ENCODE measurements at places on chromosomes 3 and 15.

DNA sequence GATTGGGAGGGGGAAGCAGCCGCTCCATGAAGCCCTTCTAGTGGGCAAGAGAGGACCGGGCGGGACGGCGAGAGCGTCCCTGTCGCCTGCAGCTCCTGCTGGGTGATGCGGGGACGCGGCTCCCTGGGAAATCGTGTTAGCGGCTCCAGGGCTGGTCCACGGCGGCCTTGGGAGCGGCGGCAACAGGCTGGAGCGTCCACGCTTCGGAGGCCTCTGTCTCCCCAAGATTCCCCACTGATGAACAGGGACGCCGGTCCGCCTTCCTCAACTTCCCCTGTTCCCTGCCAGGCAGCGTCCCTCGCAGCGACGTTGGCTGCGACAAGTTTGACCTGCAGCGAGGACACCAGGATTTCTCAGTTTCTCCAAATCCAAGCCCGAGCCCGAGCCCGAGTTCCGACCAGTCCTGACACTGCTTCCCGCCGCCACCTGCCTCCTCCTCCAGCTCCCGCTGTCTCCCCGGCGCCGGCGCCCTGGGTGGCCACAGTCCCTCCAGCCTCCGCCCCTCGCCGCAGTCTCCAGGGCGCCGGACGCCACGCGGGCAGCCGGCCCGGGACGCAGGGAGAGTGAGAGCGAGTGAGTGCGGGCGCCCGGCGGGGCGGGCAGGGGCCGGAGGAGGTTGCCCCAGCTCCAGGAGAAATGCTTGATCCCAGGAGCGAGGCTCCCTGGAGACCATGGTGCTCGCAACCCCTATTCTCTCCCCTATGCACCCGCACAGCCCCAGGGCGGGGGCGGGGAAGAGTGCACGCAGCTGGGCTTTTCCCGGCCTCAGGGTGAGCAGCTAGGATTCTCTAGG is 78.1 kb upstream of the RNF7 start:
- peak; percentile 81 for DNase-seq

DNA sequence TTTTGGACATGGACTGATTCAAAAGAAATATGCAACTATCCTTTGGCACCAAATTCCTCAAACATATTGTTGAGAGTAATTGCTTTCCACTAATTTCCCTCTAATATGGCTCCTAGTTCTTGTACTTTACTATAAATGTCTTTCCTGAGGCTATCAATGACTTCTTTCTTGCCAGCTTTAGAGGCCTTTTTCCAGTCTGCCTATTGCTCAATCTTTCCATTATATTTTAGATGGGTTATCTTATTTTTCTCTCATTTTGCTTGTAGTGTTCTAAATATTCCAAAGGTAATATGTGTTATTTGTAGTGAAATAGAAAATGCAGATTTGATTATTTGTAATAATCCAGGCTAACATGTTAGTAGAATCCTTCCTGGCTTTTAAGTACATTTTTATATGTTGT is 11.5 kb upstream of the TEX9 start:
- DNase-seq: no peak

DNA sequence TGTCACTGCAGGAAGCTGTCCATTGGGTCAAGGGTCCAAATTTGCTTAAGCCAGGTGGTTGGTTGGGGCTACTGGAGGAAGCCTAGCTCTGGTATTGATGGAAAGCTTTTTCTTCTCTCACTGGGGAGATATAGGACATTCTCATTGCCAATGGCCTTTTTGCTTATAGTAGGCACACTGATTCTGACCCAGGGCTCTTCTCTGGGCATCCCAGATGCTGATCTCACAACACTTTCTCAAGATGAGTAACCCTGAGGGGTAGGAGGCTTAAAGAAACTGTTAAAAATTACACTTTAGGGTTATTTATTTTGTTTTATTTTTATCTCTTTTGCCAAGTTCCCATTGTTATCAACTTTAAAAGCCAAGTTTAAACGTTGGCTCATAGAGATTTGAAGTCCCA is 337.8 kb downstream of the LRRC3B start:
- no peak for DNase-seq

- DNase-seq: peak; percentile 10
Observed at GRCh38 chr15:93974804-93975481, 256.4 kb upstream of the MCTP2 start.

DNA sequence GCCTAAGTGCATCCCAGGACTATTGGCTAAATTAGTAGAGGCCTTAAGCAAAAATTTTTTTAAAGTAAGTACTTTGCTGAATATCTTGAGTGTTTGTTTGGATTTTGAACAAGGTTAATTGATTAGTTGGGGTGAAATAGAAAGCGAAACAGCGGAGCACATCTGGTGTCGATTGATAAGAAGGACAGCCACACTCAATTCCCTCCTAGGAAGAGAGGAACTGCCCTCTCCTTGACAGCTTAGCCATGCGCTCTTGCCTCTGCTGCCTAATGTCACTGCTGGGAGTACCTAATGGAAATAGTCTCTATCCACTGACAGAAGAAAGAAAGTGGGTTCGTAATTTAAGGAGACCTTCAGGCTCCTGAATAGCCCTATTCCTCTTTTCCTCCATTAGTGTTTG is 943.6 kb downstream of the DIPK2A start:
- DNase-seq: no peak

DNA sequence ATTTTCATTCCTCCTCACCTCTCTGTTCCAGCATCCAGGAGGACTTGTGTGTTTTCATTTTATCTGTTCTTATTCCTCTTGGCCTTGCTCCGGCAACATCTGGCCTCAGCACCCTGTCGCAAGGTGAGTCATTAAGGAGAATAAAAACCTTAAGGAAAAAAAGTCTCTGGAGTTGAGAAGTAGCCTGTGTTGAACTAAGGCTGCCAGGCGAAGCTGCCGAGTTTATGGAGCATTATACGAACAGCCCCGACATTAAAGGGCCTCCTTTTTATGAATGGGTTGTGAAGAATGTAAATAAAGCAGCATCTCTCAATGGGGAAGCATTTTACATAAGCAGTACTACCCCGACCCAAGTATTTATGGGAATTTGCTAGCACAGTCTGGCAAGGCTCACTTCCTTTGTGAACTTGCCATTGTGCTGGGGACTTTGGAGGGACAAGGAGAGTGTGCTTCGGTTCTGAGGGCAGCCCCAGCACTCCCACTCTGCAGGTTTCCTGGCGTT is 4.7 kb downstream of the BAHD1 start:
- peak; percentile 52 for DNase-seq

- peak; percentile 76 for DNase-seq
Observed at GRCh38 chr3:182294256-182294655, 499.0 kb upstream of the ATP11B start.

- DNase-seq: peak; percentile 46
Observed at GRCh38 chr3:128875556-128876120, 3.8 kb upstream of the ACAD9 start.

GRCh38 chr3:127615631-127616305 is 13.2 kb upstream of the PODXL2 start:
- DNase-seq: peak; percentile 52

GRCh38 chr15:46961795-46962194 is 755.5 kb upstream of the SEMA6D start:
- DNase-seq: no peak

DNA sequence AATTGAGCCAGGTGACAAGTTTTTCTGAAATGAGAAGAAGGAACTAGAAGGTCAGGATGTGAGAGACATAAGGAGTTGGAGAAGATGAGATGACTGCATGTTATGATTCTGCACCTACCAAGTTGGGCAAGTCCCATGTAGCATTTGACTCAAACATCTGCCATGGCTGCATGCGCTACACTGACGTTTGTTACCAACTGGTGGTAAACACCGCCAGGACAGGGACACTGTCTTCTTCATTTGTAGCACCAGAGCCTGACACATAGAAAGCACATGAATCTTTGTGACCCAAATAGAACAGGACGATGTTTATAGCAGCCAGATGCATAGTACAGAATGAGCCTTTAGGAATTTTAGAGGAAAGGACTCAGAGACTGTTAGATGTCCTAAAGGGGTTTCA is 236.7 kb downstream of the MYRIP start:
- DNase-seq: no peak

DNA sequence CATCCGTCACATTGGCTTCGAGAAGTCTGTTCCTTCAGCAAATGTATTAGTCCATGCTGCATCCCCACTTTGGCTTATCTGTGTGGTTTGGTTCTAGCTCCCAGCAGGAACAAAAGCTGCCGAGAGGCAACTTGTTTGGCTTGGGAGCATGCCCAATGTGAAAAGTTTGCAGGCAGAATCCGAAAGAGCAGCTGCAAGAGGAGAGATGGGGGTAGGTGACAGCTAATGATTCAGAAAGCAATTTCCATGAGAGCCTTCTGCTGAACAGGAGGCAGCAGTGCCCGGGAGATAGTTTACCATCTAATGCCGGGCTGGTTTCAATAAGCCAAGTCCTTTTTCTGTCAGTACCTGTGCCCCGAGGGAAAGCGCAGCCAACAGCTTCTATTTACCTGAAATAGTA is 60.2 kb downstream of the GRM7 start:
- no peak for DNase-seq

DNA sequence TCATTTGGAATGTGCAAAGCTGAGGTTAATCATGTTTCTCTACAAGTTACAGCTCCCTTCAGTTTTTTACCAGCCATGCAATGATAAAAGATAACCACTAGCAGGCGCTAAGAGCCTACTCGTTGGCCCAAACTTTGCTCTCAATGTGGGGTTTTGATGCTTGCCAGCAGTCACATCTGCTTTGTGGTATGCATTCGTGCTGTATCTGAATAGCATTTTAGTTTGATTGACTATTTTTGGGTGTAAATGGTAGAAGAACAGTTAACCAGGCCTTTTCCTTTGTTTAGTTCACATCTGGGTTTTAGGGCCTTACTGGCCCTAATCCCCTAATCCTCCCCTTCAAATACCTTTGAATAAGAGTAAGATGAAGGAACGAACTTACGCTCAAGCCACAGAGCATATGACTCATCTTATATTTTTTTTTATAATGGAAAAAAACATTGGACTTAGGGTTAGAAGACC is 4.4 kb upstream of the CLDN11 start:
- DNase-seq: peak; percentile 89

DNA sequence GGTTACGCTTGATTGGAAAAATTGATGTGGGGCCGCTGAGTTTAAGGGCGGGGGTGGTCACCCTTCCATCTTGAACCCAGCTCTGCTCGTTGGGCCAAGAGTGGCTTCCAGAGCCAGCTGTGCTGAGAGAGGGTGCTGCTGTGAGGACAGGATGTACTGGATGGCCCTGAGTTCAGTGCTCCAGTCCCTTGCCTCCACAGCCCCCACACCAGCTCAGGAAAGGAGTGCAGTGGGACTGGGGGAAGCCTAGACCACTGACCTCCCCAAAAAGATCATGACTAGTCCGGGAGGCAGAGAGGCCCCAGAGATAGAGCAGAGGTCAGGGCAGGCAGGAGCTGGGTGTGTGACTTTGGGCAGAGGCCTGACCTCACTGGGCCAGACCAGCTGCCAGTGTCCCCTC is 4.0 kb upstream of the PTH1R start:
- DNase-seq: no peak

DNA sequence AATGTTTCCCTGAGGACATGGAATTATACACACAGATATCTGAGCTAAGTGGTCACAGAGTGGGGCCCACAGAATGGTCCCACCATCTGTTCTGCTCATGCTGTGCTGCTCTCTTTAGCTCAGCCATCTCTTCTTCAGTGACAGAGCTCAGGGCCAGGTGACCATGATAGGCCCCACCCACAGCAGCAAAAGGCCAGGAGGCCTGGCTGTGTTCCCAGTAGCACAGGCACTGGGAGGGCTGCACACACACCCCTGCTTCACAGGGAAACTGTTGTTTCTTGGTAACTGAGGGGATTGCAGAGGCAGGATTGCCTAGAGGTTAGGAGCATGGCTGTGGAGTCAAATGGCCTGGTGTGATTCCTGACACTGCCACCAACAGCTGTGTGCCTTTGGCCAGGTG is 4.8 kb upstream of the FBXW12 start:
- DNase-seq: no peak

DNA sequence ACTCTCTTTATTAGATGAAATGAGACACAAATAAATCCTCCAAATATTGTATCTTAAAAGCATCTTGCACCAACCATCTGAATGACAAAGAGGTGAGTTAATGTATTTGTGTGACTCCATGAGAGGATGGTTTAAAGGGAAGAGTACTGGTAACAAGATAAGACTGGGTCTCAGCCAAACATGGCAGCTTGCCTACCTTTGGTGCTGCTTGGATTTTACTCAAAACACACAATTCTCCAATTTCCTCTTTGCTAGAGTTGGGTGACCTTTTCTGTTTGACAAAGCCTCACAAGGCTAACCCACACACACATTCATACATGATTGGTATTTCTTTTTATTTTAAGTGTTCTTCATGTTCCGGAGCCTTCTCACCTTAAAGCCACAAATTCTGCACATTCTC is 506.4 kb downstream of the FGF12 start:
- no peak for DNase-seq

GRCh38 chr3:59486520-59486919 is 436.7 kb upstream of the CFAP20DC start:
- DNase-seq: no peak

GRCh38 chr3:99503350-99503749 is 135.0 kb upstream of the COL8A1 start:
- peak; percentile 56 for DNase-seq

- DNase-seq: peak; percentile 18
Observed at GRCh38 chr15:29570948-29571791, 251.1 kb downstream of the TJP1 start.

DNA sequence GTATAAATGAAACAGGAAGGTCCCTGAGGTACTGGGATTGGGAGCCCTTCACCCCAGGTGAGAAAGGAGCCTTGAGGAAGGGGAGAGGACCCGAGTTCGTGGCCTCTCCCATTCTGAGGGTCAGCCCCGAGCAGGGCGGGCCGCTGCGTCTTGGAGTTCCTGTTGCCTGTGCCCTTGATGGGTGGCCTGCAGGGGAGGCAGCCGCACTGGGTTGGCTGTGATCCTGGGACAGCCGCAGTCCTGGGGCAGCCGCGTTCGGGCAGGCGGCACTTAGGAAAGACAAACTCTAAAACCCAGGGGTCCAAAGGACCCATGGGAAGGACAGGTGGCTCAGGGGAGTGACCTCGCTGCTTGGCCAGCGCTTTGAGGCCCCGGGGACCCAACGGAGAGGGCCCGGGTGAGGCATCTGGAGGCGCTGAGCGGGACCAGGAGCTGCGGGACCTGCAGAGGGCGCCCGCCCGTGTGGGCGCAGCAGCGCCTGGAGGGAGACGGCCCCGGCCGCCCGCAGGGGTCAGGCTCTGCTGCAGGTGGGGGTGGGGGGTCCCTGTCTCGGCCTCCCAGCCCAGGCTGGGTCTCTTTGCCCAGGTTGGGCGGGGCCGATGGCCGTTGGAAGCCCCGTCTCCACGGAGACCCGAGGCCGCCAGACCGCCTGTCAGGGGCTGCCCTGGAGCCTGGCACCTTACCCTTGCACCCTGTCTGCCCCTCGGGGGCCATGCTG is 65.1 kb downstream of the HMCES start:
- DNase-seq: peak; percentile 54

- DNase-seq: no peak
Observed at GRCh38 chr15:88674661-88675060, 35.8 kb downstream of the ISG20 start.

DNA sequence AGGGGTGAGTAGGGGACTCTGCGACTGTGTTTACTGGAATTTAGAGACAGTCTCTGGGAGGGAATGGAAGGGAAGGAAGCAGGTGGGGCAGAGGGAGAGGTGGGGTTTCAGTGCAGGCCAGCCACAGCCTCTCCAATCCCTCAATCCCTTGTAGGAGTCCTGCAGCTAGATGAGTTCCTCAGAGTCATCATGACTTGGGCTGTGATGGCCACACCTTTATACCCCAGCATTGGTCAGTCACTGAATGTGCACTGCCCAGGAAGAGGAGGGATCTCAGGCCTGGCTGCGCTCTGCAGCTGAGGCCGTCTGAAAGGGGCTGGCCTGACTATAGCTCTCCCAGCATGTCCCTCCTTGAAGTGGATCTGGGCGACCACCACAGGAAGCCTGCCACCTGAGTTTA is 67.3 kb upstream of the GLCE start:
- peak; percentile 23 for DNase-seq

All from M059J (cell line).